Stimulated activated CD8-positive, alpha-beta memory T cell treated with anti-CD3 and anti-CD28 coated beads, Interleukin-4, amount 100 ng/mL, for 4 hours (primary cell): ENCODE measurements at places on chromosomes 16 and 17.

DNA sequence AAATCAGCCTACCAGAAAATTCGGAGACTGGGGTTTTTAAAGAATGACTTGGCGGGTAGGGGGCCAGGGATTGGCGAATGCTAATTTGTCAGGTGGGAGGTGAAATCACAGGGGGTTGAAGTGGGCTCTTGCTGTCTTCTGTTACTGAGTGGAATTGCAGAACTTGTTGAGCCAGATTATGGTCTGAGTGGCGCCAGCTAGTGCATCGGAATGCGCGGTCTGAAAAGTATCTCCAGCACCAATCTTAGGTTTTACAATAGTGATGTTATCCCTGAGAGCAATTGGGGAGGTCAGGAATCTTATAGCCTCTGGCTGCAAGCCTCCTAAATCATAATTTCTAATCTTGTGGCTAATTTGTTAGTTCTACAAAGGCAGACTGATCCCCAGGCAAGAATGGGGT lies 762 bp upstream of the RBL2 start:
- DNase-seq: no peak

- DNase-seq: no peak
Measured at GRCh38 chr16:78982096-78982744, 618.3 kb downstream of the MAF start.

DNA sequence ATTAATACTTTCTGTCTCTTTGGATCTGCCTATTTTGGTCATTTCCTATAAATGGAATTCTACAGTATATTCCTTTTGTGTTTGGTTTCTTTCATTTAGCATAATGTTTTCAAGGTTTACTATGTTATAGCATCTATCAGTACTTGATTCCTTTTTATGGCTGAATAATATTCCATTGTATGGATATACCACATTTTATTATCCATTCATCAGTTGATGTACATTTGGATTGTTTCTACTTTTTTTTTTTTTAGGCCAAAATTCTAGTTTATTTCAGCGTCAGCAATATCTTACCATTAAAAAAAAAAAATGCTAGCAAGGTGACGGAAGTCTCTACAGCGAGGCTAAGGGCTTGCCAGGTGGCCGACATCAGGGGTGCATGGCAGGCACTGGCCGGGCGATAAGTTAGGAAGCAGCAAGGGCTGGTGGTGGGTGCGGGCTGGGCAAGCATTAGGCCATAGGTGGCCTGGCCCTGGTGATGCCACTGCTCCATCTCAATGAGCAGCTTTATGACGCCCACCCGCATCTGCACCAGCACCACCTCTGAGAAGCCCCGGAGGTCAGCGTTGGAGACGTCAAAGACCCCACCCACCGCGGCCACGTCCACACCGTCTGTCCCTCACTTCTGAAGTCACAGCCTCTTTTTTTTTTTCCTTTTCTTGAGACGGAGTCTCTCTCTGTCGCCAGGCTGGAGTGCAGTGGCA lies 11.4 kb upstream of the C16orf87 start:
- no peak for DNase-seq

DNA sequence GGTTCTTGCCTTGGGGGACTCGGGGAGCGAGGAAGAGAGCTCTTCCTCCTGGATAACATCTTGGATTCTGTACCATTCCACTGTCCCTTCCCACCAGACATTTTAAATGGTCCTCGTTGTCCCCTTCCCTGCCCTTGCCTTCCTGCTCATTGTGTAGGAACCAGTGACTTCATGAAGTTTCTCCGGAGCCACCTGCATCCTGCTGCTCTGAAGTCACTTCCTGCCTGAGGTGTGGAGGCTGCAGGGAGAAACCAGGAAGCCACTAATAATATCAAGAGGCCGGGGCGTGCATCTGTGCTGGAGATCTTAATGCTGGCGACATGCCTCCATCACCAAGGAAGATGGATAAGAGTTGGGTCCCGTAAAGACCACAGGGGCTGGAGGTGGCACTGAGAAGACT lies 6.2 kb upstream of the SLC16A13 start:
- no peak for DNase-seq

GRCh38 chr16:57897996-57898395 lies 72.9 kb downstream of the CNGB1 start:
- no peak for DNase-seq

DNA sequence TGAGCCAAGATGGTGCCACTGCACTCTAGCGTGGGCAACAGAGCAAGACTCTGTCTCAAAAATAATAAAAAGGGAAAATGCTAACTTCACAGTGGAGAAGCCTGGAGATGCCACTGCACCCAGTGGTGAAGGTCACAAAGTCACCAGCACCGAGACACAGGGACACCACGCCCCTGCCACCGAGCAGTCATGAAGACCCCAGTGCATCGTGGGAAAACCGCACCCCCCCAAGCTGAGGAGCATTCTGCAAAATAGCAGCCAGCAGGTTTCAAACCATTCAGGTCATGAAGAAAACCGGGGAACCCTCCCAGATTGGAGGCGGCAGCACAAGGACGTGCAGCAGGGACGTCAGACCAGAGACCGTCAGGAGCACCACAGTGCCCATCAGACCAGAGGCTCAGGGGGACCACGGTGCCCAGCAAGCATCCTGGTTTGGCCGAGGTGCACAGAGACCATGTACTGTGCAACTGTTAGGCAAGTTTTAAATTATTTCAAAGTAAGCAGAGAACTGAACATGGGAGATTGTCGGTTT lies 13.7 kb downstream of the CHMP1A start:
- DNase-seq: no peak

GRCh38 chr16:75106351-75107274 lies 10.0 kb downstream of the LDHD start:
- no peak for DNase-seq

DNA sequence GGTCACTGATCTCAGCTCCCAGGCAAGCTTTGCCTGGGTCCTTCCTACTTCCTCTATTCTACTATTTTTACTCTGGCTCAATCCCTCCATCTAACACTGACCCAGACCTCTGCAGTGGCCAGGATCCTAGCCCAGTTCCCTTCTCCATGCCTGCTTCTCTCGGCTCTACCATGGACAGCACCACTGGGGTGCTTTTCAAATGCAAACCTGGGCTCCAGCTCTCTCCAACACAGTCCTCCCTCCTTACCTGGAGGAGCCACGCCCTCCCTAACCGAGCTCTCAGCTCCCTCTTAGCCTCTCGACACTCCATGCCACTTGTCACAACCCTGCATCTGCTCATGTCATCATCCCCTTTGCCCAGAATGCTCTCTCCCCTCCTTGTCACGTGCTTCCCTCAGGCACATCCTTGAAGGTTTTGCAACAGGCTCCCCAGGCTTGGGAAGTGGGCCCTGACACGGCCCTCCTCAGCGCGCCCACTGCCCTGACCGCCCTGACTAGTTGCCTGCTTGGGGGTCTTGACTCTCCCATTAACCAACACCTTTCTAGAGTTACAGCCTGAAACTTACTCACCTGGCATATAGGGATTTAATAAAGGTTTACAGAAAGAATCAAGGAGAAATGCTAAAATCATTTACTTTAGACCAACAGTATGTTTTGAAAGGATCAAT lies 41.6 kb downstream of the MARF1 start:
- DNase-seq: no peak

DNA sequence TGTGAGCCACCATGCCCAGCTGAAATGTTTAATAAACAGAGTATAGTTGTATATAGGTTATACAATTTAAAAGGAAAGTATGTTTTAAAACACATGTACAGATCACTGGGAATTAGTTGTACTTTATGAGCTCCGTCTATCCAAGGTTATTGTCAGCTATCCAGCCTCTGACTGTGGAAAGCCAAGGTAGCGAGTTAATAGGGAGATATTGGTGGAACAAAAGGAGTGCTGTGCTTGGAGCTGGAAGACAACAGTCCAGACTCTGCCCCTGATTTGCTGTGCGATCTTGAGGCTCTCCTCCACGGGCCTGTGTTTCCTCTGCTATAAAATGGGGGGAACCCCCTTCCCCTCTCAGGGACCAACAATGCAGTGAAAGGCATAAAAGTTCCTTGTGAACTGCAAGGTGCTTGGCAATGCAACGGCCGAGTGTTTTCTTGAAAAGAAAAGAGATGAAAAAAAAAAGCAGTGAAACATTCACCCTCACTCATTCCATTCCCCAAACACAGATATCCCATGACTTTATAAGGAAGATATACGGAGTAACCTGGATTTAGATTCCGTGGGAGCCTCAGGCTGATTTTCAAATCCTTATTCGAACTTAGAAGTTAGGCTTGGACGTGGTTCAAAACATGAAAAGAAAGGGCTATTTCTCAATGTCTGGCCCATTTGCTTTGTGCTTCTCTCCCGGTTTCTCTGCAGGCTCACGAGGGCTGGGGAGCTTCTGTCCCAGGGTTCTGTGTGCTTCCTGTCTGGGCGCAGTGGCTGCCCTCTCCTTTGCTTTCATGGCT lies 34.1 kb downstream of the CUEDC1 start:
- DNase-seq: no peak

- DNase-seq: no peak
Measured at GRCh38 chr17:1003633-1003971, 6.7 kb downstream of the TIMM22 start.

- no peak for DNase-seq
Measured at GRCh38 chr16:84013787-84014569, 28.6 kb downstream of the SLC38A8 start.

- no peak for DNase-seq
Measured at GRCh38 chr17:81034168-81034777, 678 bp upstream of the BAIAP2 start.

- no peak for DNase-seq
Measured at GRCh38 chr16:2991566-2992261, 11.5 kb upstream of the PKMYT1 start.

DNA sequence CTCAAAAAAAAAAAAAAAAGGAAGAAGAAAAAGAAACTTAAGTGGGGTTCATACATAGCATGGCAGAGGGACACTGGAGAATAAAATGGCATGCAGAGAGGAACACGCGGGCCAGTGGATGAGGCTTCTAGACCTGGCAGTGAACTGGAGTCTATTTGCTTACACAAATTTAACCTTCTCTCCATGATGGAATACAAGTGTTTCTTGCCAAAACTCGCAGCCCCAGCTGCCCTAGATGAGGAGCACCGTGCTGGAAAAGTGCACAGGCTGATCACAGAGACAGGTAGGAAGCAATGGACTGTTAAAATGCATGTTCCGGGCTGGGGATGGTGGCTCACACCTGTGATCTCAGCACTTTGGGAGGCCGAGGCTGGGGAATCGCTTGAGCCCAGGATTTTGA lies 9.3 kb downstream of the SSTR2 start:
- no peak for DNase-seq

GRCh38 chr17:77845541-77846225 lies 112.8 kb upstream of the TNRC6C start:
- DNase-seq: no peak

GRCh38 chr17:4945944-4946280 lies 2.4 kb downstream of the PFN1 start:
- DNase-seq: no peak

DNA sequence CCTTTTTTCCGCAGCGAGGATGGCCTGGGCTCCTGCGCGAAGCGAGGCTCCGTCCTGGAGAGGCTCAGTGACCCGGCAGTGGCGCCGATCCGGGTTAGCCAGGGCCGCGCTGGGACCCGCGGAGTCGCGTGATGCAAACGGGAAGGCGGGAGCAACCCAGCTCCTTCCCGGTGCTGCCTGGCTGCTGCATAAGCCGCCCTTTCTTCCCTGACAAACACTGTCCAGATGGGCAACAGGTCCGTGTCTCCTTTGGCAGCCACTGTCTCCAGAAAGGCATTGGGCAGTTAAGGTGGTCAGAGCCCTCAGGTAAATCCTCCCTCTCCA lies 21.8 kb upstream of the ZNHIT3 start:
- DNase-seq: no peak

DNA sequence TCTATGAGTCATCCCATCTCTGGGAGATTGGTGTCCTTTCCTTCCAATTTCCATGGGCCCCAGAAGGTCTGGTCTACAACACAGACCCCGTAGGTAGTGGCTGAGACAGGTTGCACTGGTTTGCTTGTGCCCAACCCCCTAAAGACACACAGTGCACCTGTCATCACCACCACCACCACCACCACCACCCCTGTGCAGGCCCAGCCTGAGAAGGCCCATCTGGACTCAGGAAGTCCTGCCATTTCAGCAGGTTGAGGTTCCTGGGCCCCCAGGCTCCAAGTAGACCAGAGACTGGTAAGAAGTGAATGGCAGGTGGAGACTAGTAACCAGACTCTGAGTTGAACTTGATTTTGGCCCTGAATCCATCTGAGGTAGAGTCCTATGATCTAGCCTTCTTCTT lies 25.9 kb upstream of the PHB1 start:
- DNase-seq: no peak

DNA sequence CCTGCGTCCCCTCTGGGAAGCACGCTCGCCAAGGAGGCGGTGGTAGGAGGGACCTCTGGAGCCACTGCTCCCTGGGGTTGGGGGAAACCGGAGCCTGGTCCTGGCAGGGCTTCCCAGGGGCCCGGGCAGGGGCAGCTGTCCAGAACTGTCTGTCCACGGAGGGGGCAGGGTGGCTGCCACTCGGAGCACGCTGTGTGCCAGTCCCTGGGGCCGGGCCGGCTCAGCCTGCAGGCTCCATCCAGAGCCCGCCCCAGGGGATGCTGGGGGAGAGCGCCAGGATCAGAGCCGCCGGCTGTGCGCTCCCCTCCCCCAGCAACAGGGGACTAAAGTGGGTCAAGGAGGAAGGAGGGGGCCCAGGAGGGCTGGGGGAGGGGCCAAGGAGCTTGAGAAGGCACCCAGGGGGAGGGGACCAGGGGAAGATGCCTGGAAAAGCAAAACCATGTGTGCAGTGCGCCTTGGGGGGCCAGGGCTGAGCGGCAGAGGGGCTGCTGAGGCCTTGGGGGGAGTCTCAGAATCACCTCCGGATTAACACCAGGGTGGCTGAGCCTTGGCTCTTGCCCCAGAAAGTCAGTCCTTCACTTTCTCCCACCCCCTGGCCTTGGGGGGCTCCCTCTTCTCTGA lies 21.3 kb downstream of the ZNF423 start:
- DNase-seq: no peak

DNA sequence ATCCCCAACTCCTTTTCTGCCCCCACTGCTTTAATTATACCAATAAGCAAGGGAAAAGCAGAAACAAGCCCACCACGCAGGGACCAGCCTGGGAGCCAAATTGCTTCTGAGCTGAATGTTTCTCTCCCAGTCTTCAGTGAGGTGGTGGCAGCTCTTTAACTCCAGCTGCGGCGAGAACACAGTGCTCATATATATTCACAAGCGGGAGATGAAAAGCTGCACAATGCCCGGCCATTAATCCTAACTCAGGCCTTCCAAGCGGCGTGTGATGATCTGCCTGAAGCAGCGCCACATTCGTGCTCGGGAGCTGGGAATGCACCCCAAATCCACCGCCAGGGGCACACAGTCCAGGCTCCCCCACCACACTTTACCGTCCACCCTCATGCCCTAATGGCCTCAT lies 203.7 kb upstream of the SDK2 start:
- DNase-seq: no peak

DNA sequence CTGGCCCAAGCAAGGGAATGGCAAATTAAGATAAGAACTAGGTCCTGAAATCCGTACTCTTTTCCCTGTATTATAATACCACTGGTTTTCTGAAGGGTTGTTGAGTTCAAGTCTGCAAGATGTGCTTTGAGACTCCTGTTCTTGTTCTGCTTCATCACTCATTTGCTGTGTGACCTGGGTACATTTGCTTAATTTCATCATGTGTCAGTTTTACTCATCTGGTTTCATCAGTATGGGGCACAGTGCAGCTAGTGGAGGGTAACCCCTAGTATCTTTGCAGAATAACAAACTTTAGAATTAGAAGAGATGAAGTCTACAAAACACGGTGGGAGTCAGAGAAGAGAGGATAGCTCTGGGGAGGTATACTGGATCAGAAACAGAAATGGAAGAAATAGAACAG lies 21.9 kb upstream of the EFCAB13 start:
- no peak for DNase-seq

- no peak for DNase-seq
Measured at GRCh38 chr16:66335704-66336329, 30.7 kb upstream of the CDH5 start.
